ENCODE measurements at places on chromosomes 4 and X.
A peak's percentile ranks its signal among the peaks of the same experiment; 100 is the strongest.

DNA sequence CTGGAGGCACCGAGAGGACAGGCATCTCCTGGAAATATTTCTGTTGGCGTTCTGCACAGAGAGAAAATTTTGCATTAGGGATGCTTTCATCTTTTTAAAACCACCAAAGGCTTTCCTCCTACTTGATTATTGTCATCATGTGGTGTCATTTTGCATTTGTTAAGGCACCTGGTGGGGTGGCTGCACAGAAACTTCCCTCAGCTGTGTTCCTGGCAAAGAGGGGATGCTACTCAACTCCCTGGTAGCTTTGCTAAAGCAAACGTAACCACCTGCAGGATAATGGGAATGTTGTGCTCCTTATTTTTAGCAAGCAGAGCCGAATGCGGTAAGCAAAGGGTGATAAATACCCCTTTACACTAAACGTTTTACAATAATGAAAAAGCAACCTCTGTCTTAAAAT lies 229.8 kb downstream of the STIM2 start:
- no peak for DNase-seq

DNA sequence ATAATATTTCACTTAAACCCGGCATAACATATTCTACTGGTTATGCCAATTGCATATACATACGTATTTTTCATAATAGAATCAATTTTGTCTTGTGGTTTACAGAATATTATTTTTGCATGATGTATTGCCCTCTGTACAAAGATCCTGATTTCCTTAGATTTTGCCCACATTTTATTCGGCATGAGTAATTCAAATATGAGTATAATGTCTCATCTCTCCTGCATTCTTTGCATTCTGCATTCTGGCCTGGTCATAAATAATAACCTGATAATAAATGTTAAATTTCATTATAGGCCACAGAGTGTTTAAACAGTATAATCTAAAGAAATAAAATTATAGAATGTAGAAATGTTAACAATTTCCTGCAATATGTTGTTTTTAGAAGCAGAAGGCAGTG lies 205.3 kb downstream of the TLL1 start:
- DNase-seq: no peak

DNA sequence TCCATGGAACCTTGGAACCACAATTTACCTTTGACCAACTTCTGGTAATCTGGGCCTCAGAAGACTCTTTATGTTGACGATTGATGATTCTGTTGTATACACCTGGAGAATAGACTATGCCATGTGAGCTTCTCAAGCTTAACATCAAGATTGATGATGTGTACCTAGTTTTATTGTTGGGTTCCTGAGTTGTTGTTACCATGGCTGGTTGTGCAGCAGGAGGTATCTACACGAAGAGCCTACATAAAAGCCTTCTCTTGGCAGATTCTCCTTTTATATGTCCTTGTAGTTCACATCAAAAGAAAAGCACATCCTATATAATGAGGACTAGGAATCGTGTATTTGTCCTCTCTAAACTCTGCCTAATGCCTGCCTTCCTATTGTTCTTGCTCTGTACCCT lies 272.0 kb downstream of the DTHD1 start:
- no peak for DNase-seq

DNA sequence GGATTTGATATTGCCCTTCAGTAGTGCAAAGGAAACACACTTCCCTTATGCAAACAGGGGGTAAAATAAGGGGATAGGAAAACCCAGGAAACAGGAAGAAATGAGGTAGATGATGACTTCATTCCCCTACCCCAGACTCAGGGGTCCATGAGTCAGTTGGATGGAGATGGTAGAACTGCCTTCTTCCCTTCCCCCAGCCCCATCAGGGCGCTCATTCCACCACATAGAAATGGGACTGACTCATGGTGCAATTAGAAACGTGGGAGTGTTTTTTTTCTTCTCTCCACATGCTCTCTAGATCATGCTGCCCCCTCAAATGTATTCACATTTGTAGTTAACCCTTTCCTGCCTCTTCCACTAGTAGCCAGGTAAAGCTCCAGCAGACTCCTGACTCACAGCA lies 23.1 kb upstream of the ARMCX2 start:
- no peak for DNase-seq

DNA sequence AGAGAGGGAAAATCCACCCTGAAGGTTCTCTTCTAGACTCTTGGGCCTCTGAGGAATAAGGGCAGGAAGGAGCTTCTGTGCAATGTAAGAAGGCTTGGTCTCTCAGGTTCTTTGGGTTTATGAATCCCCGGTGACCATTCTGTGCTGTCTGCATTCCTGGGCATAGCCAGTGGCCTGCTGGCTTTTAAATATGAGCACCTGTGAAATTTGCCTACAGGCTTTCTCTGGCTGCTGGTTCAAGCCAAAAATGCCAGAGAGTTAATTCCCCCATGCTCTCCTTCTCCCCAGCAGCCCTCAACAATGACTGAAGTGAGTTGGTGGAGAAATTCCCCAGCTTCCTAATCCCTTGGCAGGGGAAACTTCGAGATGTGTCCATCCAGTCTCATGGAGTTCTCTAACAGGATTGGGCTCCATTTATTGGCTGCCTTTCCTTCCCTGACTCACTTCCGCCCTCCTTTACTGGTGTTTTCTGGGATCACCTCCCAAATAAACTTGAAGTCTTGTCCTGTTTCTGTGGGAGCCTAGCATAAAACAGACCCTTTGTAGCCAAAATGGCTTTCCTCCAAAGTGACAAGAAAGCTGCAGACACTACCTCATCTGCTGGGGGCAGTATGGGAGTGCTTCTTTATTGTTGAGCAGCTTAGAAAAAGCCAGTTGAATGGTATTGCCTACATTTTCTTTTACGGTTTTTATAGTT lies 179.4 kb upstream of the CASK start:
- no peak for DNase-seq

DNA sequence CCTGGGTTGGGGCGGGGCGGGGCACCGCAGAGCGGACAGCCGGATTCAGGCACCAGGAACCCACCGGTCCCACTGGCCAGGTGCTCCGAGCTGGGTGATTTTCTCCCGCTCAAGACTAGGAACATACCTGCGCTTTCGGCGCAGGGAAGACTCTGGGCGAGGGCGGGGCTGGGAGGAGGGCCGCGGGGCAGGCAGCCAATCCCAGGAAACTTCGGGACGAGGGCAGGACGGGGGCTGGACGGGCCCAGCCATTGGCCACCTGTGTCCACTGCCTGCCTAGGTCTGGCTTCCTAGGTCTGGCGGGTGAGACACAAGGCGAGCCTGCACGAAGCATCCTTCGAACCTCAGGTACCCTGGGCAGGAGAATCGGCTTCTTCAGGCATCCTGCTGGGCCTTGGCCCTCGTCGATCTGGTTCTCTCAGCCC lies 274 bp upstream of the ERVMER34-1 start:
- DNase-seq: no peak

DNA sequence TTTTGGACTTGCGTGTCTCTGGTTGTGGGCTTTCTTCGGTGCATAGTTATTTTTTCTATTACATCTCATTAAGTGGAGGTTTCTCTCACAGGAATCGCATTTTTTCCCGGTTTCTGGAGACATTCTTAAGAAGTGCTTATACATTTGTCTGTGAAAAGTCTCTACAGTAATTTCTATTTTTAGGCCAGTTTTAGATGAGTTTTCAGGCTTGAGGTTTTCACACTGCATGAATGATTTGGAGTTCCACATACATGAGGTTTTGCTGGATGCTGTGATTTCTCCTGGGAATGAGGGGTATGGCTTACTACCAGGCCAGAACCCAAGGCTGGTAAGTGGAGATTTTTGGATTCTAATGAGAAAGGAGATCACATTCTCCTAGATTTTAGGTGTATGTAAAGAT lies 422.6 kb upstream of the SLIT2 start:
- no peak for DNase-seq

GRCh38 chr4:87257523-87257922 lies 37.1 kb upstream of the KLHL8 start:
- DNase-seq: no peak

- no peak for DNase-seq
Measured at GRCh38 chr4:36773467-36773866, 471.1 kb upstream of the NWD2 start.

- no peak for DNase-seq
Measured at GRCh38 chr4:154625971-154626370, 13.5 kb upstream of the FGG start.

DNA sequence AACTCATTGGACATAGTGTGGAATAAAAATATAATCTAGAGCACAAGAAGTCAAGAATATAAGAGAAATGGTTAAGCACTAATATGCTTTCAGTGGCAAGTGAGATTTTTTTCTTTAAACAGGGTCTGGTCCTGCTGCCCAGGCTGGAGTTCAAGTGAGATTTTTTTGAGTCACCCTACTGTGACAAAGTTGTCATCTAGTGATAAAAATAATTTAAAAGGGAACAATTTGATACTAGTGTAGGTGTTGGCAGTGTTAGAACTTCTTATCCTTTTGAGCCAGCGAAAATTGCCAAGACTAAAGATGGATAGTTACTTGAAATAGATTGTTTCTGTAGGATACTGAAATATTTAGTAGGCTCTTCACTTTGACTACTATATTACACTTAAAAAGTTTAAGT lies 67.9 kb upstream of the TECRL start:
- DNase-seq: no peak

- no peak for DNase-seq
Measured at GRCh38 chrX:69089203-69089602, 76.0 kb downstream of the PJA1 start.

- DNase-seq: peak; percentile 75
Measured at GRCh38 chrX:103688946-103689345, 2.4 kb upstream of the MORF4L2 start.

GRCh38 chr4:102608190-102608589 lies 107.0 kb downstream of the NFKB1 start:
- DNase-seq: peak; percentile 37

DNA sequence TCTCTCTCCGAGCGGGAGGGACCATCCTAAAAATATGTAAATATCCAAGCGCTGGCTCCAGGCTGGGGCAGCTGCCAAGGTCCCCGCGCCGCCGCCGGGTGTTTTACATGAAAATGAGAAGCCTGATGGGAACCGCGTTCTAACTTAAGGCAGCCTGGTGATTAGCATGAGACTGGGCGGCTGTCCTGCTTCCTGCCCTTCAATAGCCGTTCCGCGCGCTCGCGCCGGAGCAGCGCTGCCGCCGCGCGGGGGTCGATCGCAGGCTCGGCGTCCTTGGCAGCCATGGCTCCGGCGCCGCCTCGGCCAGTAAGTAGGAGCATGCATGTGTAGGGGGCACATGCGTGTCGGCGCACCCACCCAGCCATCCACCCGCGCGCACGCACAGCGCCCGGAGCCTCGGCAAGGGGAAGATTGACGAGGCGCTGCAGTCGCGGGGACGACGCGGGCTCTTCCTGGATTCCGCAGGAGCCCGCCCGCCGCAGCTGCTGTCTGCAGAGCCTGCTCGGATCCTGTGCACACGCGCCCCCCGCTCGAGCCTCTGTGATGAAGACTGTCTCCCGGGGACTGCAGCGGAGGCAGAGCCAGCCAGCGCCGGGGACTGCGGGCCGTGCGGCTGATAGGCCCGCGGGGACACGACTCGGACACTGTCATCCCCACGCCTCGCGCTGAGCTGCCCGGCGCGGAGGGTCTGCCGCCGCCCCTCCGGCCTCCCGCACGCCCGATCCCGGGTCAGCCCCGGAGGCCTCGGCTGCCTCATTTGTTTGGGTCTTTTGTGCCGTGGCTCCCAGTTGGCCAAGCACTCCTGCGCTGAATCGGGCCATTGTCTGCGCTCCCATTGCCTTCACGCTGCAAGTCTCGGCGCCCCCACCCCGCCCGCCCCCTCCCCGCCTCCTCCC lies 734 bp downstream of the STOX2 start:
- no peak for DNase-seq

GRCh38 chr4:41079881-41080560 lies 134.3 kb downstream of the APBB2 start:
- DNase-seq: no peak

DNA sequence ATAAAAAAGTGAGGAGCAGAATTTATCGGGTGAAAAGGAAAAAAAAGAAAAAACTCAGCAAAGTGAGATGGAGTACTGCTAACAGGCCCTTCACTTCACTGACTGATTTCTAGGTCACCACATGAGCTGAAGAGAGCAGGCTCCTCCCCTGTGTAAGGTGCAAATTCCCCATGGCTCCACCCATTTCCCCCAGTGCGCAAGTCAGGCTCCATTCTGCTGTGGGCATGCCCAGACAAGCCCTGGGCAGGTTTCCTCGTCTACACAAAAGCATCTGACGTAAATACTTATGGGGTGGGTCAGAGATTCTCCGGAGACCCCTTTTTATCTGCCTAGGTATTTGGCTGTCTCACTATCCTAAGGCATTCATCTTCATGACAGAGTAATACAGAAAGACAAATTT lies 157.9 kb downstream of the MAGEB5 start:
- no peak for DNase-seq

DNA sequence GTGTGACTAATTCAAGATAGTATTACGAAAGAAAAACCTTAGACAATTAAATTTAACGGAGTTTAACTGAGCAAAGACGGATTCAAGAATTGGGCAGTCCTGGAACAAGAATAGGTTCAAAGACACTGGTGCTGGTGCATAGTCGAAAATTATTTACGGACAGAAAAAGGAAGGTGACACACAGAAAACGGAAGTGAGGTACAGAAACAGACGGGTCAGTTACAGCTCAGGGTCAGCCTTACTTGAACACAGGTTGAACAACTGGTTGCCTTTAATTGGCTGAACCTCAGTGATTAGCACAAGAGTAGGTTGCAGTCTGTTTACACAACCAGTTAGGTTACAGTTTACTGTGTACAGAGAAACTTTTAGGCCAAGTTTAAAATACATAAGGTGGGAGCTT lies 31.5 kb downstream of the KLHL8 start:
- DNase-seq: no peak

GRCh38 chrX:18828832-18829404 lies 121.5 kb downstream of the PPEF1 start:
- DNase-seq: peak; percentile 12

DNA sequence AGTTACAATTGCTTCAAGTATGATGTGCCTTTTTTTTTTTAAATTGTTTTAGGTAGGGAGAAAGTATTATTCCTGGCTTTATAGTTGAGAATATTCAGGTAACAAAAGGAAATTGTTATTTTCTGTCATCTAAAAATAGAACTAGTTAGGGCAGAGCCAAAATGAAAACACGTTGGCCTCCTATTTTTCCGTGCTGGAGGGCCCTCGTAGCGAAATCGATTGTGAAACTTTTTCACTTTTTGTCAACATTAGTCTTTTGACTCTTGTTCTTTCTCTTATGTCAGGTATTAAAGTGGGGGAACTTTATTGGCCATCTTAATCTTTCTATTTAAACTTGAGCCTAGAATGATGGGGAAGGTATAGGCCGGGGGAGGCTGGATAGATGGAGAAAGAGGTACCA lies 104.9 kb downstream of the ARHGAP10 start:
- DNase-seq: no peak

GRCh38 chr4:168272488-168272887 lies 46.1 kb downstream of the DDX60 start:
- no peak for DNase-seq

GRCh38 chrX:136961594-136962135 lies 72.1 kb downstream of the GPR101 start:
- no peak for DNase-seq

- no peak for DNase-seq
Measured at GRCh38 chr4:13238936-13239335, 245.2 kb downstream of the RAB28 start.

DNA sequence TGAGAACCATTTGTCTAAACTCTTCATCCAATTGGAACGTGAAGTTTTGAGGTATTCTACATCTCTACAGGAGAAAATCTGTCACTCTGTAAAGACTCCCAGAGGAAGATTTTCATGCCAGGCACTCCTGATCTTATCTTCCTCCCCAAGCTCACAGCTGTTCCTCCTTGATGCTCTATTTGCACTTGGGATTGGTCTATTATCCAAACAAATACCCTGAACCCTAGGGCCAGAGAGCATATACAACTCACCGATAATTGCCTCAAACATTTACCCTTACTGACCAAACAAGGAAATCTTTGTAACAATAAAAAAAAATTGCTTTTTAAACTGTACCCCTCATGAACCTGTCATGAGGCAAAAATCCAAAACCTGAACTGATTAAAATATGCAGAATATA lies 372.7 kb downstream of the SH2D1A start:
- DNase-seq: no peak
